Pancreas (tissue), 10 donors: ENCODE measurements at places on chromosomes 12 and 14.

DNA sequence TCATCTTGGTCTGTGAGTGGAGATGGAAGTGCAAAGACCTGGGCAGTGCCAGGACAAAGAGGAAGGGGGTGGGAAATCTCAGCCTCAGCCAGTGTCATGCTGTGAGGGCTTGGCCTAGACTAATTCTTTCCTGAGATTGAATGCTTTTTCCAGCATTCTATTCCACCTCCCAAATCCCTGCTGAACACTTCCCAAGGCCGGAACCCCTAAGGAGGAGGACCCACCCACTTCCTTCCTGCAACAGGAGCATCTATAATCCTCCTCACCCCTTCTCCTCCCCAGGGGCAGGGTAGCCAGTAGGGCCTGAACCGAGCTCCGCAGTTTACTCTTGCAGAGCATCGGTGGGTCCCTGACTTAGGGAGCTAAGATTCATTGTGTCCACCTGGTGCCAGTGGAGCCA is 3.2 kb downstream of the PLEKHD1 start:
- no peak for DNase-seq

DNA sequence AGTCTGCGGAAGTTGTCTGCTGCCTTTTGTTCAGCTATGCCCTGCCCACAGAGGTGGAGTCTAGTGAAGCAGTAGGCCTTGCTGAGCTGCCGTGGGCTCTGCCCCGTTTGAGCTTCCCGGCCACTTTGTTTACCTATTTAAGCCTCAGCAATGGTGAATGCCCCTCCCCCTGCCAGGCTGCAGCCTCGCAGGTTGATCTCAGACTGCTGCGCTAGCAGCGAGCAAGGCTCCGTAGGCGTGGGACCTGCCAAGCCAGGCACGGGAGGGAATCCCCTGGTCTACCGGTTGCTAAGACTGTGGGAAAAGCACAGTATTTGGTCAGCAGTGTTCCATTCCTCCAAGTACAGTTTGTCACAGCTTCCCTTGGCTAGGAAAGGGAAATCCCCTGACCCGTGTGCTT is 143.6 kb downstream of the DYRK2 start:
- peak; percentile 92 for DNase-seq

DNA sequence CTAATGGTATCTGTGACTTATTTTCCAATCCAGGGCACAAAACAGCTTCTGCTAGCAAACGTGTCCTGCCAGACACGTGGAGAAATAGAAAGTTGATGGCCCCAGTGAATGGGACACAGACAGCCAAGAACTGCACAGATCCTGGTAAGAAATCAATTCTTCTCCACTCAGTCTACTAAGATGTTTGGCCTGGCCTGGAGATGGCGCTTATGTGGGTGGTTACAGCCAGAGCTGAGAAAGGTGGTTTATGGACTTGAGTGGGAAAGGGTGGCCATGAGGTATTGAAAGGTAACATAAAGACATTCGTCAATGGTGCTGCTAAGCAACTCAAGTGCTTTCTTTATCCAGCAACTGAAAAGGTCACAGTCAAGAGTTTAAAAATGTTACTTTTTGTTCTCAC is 2.9 kb downstream of the SLC24A4 start:
- no peak for DNase-seq

DNA sequence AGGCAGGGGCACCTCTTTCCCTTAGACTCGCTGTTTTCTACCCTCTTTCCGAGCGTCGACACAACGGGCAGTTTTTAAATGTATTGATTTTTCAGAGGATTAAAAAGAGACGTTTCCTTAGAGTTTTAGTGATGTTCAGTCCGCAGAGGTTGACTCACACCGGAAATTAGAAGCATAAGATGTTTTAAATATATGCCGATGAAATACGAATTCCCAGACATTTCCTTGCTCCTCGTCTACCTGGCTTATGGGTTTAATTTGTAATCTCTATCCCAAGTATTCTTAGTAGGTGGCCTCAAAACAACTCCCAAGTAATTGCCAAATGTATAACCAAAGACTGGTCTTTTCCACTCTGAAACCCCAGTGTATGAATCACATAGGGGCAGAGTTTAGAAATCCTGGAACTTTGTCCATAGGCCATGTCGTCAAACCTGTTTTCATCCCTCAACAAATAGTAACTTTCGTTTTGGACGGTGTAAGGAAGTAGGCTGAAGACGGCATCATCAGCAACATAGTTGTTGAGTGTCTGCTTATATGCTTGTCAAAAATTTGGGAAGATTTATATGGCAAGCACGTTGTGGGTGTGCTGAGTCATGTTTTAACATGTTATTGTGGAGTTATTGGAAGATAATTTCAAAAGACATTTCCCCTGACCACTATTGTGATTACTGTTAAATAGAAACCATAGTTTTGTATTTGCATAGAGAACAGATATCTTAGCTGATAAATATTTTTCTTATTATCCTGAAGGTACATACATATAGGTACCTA is 824 bp downstream of the TBK1 start:
- peak; percentile 32 for DNase-seq

- DNase-seq = peak; percentile 86
These were observed 1.2 kb downstream of the DUSP16 start for GRCh38 chr12:12561371-12562015.

GRCh38 chr12:104055686-104056388 is 5.8 kb upstream of the GLT8D2 start:
- peak; percentile 92 for DNase-seq

DNA sequence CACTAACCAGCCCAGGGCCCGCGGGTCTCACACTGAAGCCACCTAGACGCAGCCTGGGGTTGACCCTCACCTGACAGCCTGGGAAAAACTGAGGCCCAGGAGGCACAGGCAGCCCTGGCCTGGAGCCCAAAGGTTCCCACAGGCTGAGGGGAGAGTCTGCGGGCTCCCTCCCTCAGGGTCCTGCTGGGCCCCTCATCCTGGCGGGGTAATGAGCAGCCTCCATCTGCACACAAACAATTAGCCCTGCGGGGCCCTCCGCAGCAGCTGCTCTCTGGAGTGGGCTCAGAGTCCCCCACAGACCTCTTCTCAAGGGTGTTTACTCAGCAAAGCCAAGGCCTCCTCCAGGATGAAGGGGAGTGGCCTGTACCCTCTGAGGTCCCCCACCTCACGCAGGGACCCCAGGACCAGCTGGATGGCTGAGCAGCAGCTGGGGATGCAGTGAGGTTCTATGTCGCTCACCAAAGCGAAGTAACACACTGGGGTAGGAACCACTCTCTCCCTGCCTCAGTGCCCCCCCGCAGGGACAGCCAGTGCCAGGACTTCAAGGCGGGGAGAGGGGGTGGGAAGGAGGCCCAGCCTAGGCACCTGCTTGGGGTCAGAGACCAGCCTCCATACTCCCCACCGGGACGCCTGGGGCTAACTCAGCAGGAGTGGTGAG is 7.3 kb downstream of the AKT1 start:
- DNase-seq = peak; percentile 76

- DNase-seq = no peak
These were observed 79.1 kb downstream of the ZFP36L1 start for GRCh38 chr14:68713782-68714181.

GRCh38 chr12:54304187-54304810 is 3.5 kb upstream of the NFE2 start:
- peak; percentile 70 for DNase-seq

GRCh38 chr12:49887091-49887490 is 16.6 kb downstream of the FAIM2 start:
- no peak for DNase-seq

- no peak for DNase-seq
These were observed 51.0 kb upstream of the CRADD start for GRCh38 chr12:93626160-93626559.

DNA sequence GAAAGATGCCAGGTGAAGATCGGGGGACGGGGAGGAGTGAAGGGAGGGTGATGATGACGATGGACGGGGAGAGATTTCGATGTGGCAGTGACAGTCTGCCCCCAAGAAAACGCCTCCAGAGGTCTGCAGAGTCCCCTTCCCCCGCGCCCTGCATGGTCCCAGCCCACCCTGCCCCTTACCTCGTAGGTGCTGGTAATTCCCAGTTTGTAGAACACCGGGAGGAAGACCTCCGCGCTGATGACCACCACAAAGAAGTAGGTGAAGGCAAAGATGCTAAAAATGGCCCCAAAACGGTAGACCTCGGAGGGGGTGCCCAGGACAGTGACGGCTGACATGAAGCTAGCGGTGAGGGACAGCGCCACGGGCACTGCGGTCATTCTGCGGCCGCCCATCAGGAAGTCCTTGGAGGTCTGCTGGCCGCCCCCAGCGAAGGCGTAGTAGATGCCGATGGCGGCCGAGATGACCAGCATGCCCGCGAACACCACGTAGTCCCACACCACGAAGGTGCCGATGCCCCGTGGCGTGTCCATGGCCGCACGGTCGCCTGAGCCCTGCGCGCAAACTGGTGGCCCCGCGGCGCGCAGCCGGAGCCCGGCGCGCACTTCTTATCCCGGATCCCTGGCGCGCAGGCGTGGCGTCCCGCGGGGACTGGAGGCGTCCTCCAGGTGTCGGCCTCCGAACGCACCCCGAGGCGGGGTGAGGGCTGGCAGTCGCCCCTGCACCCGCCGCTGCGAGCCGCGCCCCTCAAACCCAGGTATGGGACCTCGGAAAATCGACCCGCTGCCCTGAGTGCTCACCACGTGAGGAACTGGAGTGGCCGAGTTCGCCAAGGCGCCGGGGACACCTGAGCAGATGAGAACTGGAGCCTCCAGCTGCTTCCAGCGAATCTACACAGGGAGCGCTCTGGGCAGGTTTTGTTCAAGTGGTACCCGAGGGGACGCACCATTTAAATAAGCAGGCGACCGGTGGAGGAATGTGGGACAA is at the start of gene SLC5A8:
Gene SLC5A8 (minus strand): TSS at position 920 of the 984 bp plus-strand sequence. CDS start 390 bp downstream, at position 530.
- DNase-seq = no peak

DNA sequence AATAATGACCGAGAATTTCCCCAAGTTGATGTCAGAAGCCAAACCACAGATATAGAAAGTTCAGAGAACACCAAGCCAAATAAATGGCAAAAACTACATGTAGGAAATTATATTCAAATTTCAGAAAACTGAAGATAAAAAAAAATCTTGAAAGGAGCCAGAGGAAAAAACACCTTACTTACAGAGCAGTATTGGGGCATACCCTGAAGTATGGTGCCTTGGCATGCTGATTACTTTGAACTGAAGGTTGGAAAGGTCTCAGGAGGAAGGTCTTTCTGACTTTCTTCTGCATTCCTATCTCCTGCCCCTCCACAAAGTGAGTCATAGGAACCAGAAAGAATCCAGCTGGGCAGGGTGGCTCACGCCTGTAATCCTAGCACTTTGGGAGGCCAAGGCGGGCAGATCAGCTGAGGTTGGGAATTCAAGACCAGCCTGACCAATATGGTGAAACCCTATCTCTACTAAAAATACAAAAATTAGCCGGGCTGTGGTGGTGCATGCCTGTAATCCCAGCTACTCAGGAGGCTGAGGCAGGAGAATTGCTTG is 8.8 kb upstream of the FGF6 start:
- no peak for DNase-seq

- peak; percentile 64 for DNase-seq
These were observed 113.7 kb downstream of the NCOR2 start for GRCh38 chr12:124453419-124454351.

DNA sequence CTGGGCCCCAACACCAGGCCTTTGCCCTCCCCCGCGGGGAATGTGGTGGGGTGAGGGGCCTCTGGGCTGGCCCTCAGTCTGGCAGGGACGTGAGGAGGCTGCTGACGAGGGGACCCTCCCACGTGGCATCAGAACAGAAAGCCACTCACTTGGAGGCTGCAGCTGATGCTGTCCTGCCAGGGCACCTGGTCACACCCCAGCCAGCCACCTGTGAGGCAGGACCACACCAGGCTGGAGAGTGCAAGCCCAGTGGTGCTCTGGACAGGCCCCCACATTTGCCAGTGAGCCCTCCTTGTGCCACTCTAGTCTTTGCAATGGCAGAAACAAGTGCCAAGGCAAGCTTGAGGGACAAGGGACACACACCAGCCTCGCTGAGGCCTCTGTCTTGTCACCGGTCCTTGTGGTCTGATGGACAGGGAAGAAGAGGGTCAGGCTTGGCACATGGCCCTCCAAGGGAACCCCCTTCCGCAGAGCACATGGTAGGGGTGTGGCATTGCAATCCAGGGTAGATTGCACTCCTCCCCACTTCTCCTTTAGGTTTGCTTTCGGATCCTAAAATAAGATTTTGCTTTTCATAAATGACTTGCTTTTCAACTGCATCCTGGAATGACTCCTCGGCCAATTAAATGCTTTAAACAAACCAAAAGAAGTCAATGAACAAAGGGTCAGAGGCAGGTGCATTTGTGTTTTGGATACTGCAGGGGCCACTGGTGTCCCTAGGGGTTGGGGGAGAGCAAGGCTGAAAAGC is 53.7 kb downstream of the CCDC88C start:
- no peak for DNase-seq

DNA sequence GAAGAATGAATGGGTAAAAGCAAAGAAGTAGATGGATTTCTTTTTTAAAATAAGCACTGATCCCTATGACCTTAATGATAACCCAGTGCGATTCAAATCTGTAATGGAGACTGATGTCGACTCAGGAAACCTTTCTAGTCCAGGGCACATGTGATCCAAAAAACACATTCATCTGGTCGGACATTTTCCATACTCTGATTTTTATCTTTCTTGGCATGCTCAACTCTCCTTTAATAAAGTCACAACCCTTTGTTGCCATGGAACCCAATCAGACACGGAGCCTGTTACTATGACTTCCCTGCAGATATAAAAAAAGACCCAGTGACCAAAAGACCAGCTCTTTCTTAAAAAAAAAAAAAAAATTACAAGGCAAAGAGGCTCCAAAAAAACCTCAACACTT is 27.9 kb downstream of the TMCC3 start:
- no peak for DNase-seq

DNA sequence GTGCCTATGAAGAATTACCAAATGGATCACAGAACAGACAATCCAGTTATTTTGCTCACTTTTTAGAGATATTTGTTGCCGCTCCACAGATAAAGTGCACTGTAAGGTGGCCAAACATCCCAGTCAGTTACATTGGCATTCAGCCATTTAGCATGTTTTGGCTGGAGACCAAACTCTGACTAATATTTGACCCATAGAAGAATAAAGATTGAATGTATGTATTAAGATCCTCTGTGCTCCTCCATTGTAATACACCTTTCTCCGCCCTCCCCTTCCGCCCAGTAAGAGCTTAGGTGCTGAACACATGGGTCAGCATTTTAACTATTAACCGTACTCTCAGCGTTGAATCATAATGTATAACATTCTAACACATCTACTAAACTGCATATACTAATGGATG is 163.4 kb downstream of the ANO6 start:
- DNase-seq = no peak

DNA sequence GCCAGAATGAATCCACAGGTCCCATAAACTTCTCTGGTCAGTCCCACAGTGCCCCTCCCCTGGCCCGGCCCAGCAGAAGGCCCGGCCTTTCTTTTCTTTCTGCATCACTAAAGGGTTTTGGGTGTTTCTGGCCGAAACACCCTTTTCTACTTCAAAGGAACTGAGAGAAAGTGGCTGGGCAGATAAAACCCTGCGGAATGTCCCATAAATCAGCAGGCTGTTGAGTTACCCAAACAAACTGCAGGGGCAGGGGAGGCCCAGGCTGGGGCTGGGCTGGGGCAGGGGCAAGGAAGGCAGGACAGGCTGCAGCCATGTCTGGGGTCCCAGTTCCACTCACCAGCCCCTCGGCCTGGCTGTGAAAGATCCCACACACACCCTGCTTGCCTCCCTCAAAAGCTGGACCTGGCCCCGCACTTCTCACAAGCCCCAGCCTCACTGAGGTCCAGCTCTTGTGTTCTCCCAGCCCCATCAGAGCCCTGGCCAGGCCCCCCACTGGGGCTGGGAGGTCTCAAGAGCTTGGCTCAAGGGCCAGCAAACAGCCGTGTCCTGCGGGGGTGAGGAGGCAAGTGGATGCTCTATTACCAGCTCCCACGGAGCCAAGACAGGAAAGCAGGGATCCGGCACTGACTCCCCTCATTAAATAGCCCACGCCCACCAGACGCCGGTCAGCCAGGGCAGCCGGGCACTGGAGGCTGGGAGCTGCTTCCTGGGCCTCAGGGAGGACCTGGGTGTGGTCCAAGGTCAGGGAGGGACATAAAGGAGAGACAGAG is 41.9 kb downstream of the CCNK start:
- no peak for DNase-seq
